ENCODE measurements at places on chromosomes 11 and 22.

GRCh38 chr22:30474683-30475424, 3.0 kb upstream of the SEC14L3 start:
- no peak for DNase-seq

DNA sequence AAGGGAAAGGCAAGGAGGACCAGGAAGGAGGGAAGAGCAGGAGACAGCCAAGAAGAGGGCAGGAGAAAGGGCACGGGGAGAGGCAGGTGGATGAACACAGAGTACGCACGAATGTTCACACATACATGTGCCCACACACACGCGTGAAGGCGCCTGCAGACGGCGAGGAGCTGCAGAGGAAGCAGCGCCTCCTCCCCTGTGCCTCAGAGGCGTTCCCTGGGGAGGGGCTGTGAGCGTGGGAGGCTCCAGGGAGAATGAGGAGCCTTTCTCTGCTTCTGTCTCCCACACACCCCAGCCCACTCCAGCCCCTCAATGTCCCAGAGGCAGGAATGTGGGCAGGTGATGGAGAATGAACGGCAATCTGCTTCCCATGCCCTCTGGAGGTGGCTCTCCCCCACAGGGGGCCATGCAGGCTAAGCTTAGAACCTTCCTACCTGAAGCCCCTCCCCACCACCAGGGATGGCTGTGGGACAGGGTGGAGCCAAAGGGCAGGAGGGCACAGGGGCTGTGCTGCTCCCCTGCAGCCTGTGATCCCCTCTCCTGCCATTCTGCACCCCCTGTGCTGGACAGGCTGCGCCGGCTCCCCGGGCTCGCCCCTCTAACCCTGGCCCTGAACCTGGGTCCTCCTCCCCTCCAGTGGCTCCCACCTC, 25.3 kb downstream of the PPM1F start:
- no peak for DNase-seq

GRCh38 chr11:114964676-114965214, 286.4 kb downstream of the NXPE2 start:
- DNase-seq: no peak

DNA sequence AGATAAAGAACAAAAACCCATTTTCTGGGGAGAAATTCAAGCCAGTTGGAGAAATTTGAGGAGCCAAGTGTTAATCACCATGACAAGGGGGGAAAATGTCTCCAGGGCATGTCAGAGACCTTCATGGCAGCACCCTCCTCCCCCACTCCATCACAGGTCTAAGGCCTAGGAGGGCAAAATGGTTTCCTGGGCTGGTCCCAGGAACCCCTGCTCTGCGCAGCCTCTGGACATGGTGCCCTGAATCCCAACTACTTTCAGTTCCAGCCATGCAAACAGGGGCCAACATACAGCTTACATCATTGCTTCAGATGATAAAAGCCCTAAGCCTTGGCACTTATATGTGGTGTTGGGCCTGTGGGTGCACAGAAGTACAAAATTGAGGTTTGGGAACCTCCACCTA, 167.5 kb downstream of the LUZP2 start:
- no peak for DNase-seq

DNA sequence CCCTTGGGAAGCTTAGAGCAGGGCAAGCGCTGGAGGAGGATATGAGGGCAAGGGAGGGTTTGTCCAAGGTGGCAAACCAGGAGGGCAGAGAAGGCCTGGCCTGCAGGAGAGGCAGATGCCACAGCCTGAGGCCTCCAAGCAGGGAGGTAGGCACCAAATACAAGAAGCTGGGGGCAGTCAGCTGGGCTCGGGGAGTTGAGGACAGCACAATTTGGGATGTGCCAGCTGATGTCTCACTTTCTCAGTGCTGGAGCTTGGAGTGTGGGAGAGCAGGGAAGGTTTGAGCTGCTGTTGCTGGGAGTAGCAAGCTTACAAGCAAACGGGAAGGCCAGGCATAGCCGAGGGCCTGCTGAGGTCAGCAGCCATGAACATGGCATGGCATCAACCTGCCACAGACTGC, 4.0 kb downstream of the ZDHHC24 start:
- DNase-seq: no peak

DNA sequence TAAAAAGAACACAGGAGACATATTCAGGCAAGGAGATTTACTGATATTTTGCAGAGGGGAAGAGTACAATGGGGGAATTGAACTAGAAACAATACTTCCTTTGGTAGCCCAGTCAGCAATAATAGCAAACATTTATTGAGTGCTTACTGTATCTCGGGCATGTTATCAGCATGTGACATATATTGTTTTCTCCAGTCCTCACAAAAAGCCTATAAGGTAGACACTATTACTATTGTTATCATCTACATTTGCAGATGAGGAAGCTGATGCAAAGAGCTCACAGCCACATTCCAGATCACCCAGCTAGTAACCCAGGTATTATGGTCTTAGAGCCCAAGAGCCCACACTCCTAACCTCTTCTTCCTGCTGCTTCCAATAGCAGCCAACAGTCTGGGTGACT, 27.9 kb downstream of the NAV2 start:
- peak; percentile 69 for DNase-seq

DNA sequence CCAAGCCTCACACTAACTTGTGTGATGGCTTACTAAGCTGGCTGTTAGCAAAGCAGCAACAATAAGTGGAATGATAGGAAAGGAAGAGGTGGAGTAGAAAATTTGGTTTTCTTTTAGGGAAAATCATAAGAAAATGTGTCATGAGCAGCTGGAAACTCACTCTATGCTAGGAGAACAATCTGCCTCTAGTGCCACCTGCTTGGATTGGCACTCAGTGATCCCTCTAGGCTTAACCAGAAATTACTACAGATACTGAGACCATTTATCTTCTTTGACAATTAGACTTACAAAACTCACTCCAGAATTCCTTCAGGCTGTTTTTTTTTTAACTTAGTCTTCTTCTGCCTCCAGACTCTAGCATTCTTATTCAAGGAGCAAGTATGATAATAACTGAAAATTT, 117.3 kb downstream of the CD44 start:
- DNase-seq: no peak

DNA sequence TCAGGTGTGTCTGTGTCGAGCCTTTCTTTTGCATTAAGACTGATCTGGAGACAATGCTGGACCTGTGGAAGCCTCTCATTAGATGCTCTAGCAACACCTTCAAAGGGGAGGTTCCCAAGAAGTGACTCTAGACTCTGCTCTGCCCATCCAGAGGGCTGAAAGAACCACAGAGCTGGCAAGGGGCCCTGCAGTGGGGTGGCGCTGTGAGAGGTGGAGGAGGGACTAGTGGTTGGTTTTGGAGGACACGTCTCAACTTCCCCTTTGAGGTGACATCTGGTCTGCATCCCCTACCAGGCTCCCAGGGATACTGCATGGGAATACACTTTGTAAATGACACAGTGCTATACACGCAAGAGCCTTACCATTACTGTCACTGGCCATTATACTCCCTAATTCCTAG, 34.2 kb upstream of the SYT13 start:
- no peak for DNase-seq

DNA sequence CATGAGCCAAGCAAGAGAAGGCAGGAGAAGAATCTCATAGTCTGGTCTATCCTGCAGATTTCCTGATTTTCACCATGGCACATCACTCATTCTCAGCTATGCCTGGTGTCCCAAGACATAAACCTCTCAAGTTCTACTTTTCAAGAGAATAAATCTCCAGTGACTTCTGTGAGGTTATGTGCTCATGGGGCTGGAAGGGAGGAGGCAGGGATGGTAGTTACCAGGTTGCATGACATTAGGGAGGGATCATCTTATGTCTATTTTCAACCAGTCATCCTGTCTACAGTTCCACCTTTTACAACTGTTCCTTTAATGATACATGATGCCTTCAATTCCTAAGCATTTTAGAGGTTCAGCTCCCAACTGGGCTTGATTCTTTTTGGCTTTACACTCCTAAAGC, 297.7 kb downstream of the SOX6 start:
- DNase-seq: no peak

- no peak for DNase-seq
These were observed 72.5 kb downstream of the MICAL2 start for GRCh38 chr11:12182676-12183541.

DNA sequence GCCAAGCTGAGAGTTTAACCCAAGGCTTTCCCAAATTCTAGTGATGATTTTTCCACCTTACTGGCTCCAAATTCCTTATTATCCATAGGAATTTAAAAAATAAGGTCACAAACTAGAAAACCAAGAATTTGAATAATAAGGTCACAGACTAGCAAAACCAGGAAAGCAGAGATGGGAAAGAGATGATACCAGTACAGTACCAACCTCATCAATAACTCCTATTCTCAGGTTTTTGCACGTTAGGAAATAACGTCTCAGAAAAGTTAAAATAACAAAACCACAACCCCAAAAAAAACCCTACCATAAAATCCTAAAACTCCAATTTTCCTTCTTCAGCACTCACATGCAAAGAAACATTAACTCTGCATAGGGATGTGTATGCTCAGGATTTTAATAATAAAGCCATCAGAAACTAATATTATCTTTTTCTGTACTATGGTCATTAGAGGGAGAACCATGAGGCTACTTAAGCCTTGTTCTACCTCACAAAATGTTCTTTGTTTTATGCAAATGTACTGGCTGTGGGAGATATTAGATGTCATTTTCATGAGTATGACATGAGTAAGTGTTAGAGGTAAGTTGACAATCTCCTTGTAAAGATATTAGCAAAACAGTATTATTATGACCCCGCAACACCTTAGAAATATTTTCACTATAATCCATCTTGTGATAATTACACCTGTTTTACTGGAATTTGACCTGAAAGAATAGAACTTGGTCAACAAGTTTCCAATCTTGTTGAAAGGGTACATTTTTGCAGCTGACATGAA, 16.1 kb upstream of the EED start:
- DNase-seq: no peak
